ENCODE measurements at places on chromosomes 7 and 10.

DNA sequence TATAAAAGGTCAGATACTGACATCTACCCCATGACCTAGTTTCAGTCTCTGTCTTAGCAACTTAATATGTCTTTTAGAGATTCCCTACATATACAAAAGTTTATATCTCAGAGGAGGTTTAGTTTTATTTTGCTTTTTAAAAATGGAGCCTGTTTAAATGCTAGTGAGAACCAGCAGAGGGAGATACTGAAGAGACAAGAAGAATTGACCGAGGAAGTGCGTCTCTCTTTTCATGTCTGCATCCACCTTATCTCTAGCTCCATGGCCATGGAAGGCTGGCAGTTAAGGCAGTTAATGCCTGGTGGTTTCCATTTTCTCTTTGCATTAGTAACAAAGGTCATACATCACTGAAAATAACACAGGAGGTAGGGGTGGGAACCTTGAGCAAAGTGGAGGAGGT lies 10.7 kb downstream of the SUV39H2 start:
- DNase-seq: no peak

GRCh38 chr10:17669185-17669872 lies 25.4 kb downstream of the STAM start:
- no peak for DNase-seq

DNA sequence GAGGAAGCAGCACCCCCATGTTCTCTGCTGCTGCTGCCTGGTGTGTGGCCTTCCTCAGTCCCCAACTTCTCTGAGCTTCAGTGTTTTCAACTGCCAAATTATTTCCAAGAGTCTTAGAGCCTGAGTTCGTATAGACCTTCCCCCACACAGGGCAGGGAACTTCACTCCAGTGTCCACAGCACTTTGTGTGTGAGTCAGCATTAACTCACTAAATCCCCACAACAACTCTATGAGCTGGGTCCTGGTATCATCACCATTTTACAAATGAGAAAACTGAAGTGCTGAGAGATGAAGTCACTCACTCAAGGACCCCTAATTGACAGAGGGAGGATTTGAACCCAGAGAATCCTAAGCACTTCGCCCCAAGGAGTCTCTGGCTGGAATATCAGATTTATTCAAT lies 48.3 kb downstream of the ADCYAP1R1 start:
- DNase-seq: no peak

DNA sequence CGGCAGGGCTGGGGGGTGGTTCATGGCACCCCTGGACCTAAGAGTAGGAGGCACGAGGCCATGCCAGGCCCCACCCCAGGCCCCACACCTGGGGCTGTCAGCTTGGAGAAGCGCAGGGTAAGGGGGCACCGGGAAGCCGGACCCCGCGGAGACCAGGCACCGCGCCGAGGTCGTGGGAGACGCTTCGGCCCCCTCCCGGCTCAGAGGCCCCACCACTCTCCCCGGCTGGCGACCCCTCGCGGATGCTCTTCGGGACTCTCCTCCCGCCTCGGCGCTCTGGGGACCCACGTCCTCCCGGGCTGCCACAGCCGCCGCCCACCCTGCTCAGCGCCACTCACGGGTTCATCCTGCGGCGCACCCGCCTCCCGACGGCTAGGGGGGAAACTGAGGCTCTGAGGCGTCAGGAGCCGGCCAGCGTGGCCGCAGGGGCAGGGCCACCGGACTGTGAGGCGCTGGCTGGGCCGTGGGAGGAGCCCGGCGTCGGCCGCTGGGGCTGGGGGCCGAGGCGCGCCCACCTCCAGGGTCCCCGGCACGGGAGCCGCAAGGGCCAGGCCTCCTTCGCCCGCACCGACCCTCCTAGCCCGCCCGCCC lies 25.9 kb downstream of the PDGFA start:
- no peak for DNase-seq

GRCh38 chr7:149887311-149887710 lies 13.5 kb downstream of the ATP6V0E2 start:
- DNase-seq: no peak

DNA sequence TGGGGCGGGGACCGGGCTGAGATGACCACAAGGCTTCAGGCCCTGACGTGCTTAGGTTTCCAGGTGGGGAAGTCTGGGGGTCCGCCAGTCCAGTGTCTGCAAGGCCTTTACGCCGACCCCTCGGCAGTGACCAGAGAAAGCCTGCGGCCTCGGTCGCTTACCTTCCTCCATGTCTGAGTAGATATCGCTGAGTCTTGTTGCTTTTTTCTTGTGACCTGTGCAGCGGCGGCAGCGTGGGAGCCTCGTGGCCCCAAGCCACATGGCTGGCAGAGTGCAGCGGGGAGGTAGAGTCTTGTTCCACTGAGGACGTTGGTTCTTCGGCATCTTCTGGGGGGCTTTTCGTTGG lies 329 bp downstream of the NOLC1 start:
- DNase-seq: peak; percentile 32

- DNase-seq: no peak
Measured at GRCh38 chr10:82477776-82478175, 602.8 kb downstream of the NRG3 start.

DNA sequence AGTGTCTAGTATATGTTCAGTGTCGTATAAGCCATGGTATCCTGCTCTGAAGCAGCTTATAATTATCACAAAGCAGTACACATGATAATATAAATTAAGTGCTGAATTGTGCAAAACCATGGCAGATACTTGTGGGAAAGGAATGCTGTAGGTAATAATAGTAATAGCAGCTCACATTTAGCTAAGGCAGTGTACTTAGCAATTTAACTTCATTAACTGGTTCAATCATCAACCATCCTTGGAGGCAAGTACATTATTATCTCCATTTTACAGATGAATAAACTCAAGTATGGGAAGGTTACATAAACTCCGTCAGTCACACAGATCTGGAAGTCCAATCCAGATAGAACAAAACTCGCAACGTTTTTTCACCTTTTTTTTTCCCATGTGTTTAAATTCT lies 21.6 kb upstream of the RNF148 start:
- DNase-seq: no peak

GRCh38 chr10:80196270-80196949 lies 8.9 kb downstream of the ANXA11 start:
- DNase-seq: peak; percentile 58

GRCh38 chr7:28078036-28078901 lies 102.3 kb downstream of the JAZF1 start:
- no peak for DNase-seq

DNA sequence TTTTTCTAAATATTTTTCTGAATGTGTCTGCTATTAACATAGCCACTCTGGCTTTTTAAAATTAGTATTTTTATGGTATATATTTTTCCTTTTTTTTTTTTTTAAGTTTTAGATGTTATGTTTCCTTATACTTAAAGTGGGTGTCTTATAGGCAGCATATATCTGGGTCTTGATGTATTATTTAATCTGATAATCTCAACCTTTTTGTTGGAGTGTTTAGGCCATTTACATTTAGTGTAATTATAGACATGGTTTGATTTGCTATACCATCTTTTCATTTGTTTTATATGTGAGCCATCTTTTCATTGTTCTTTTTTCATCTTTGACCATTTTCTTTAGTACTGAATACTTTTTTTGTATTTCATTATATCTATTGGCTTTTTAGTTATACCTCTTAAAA lies 45.0 kb downstream of the TRUB1 start:
- no peak for DNase-seq

DNA sequence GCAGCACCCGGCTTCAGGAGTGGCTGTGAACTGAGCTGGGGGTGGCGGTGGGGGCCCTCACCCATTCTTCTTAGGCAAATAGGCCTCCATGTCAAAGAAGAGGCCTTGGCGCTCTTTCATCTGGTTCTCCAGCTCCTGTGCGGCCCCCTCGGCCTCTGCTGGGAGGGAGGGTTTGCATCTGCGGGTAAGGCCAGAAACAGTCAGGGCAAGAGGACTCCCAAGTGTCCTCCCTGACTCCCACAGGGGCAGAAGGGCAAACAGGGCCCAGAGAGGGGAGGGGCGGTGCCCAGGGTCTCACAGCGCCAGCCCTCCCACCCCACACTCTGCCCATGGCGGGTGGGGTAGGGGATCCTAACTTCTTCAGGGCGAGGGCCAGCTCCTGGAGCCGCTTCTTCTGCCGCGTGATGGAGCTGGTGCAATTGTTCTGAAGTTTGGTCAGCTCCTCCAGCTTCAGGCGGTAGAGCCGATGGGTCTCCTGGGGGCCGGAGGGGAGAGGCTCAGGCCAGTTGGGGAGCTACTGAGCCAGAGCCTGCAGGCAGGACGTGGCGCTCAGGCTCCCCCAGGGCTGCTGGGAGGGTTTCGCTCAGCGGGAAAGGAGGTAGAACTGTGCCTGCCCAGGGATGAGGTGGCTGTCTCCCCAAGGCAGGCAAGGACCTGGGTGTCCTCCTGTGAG lies 2.2 kb downstream of the TMEM120A start:
- no peak for DNase-seq

GRCh38 chr7:44194069-44194468 lies 4.8 kb upstream of the GCK start:
- DNase-seq: peak; percentile 15

GRCh38 chr10:31759124-31759798 lies 169.4 kb downstream of the ARHGAP12 start:
- peak; percentile 47 for DNase-seq

GRCh38 chr10:25745976-25746375 lies 188.1 kb upstream of the MYO3A start:
- DNase-seq: no peak

DNA sequence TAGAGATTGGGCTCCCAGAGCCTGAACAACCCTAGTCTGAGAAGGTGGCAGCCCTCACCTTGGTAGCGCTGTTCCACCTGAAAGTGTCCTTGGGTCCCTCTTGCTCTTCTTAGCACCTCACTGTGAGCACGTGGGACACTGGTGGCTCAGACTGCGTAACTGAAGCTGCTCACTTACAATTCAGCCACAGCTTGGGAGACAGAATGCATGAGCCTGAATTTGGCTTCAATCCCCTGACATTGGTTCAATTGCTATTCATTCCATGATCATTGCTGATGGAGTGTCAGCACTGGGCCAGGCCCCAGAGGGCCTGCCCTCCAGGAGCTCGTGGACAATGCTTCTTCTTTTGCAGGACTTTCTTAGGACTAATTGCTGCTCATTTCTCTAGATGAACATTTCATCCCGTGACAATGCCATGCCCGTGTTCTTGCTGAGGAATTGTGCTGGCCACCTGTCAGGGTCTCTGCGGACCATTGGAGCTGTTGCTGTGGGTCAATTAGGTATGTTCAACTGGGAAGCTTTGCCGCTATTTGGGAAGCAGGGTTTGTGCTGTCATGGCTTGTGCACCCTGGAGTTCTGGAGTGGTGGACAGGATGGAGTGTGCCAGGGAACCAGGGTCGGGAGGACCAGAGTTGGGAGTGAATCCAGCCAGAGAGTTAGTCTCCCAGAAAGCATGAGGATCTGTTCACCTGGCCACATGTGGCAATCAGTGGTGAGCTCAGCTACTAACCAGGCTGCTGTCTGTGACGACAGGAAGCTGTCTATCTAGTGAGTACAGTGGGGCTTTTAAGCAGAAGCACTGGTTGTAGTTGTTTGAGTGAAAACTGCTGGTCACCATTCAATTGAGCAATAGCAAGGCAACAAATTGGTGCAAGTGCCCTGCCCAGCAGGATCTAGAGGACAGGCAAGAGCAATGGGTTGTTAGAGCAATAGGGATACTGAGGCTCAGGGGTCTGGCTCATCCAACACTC lies 105.1 kb downstream of the WDFY4 start:
- DNase-seq: no peak

GRCh38 chr7:112001091-112001826 lies 204.9 kb downstream of the DOCK4 start:
- DNase-seq: no peak

- no peak for DNase-seq
Measured at GRCh38 chr7:114021135-114021534, 102.3 kb upstream of the PPP1R3A start.

DNA sequence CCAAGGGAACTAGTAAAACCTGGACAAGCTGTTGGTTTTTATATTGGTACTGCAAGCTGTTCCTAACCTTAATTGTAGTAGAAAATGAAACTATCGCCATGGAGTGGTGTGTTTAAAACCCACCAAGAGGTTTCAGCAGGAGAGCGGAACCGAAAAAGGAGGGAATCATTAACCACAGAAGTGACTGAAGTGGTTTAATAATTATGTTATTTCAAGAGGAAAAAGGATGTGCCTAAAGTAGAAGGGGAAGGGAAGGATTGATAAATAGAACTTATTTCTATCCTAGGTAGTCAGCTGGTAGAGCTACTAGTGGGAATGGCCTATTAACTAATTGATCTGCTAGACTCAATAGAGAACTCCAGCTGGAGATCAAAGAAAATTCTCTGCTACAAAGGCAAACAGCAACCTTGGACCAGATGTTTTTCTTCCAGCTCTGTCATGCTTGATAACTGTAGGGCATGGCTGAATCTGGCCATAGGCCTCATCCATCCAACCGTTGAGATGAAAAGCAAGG lies 91.8 kb downstream of the BAMBI start:
- DNase-seq: no peak

- DNase-seq: no peak
Measured at GRCh38 chr7:47516985-47517600, 64.8 kb downstream of the TNS3 start.

DNA sequence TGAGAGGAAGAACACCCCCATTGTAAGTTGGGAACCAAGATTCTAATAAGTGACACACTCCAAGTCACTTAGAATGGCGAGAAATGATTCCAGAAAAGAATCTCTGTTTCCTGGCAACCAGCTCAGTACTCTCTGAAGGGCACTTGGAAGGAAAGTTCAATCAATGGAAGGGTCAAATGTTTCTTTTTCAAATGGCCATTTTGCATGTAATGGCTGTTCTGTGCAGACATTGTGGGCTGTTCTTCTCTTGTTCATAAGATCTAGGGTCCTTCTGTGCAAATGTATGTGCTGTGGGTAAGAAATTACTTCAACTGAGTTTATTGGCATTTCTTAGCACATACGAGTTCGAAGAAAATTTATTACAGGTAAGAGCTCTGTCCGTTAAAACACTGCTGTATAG lies 145.3 kb downstream of the EVX1 start:
- DNase-seq: no peak

DNA sequence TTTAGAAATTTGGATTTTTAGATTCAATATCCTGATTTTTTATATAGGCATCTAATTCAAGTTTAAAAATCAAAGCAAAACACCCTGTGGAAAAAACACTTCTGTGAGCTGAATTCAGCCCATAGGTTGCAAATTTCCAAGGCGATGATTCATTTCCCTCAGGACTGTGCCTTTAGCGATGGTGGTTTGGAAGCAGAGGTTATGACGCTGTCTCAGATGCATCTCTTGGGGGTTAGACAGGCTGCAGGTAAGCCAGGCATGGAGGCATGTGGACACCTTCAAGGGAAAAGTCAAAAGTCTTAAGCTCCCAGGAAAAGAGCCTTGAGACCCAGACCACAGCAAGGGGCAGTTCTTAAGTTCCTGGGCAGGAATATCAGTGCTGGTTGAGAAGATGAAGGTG lies 9.5 kb upstream of the FRA10AC1 start:
- no peak for DNase-seq

Data from activated CD8-positive, alpha-beta memory T cell treated with anti-CD3 and anti-CD28 coated beads for 4 hours (primary cell).